ENCODE measurements at places on chromosomes 4 and X.

DNA sequence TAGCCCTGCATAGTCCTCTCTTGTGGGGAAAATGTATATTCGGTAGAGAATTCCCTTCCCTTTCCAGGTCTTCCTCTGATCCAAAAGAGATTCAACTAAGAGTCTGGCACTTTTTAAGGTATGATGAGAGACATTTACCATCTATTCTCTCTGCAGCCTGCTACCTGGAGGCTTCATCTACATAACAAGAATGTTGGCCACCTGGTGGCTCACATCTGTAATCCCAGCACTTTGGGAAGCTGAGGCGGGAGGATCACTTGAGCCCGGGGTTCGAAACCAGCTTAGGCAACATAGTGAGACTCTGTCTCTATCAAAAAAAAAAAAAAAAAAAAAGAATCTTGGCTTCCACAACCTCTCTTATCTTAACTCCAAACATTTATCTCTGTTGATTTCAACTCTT, 40.4 kb upstream of the NOCT start:
- no peak for DNase-seq

DNA sequence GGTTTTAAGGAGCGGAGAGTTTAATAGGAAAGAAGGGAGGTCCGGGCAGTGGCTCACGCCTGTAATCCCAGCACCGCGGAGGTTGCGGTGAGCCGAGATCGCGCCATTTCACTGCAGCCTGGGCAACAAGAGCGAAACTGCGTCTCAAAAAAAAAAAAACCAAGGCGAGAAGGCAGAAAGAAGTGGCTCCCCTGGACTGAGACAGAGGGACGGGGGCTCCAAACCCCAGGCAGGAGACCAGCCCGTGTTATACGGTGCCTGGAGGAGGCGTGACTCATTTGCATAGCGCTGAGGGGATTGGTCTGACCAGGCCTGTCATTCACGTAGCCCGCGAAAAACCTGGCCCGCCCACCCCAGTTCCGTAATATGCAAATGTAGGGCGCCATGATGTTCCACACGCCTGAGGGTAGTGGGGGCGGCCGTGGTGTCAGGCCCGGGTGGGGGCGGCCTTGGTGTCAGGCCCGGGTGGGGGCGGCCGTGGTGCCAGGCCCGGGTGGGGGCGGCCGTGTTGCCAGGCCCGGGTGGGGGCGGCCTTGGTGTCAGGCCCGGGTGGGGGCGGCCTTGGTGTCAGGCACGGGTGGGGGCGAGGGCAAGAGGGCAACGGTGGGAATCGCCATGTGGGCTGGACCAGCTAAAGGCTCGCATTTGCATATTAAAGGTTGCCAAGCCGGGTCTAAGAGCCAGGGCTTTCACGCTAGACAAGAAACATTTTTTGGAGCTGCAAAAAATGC, 2.1 kb downstream of the PLCXD1 start:
- peak; percentile 86 for DNase-seq

DNA sequence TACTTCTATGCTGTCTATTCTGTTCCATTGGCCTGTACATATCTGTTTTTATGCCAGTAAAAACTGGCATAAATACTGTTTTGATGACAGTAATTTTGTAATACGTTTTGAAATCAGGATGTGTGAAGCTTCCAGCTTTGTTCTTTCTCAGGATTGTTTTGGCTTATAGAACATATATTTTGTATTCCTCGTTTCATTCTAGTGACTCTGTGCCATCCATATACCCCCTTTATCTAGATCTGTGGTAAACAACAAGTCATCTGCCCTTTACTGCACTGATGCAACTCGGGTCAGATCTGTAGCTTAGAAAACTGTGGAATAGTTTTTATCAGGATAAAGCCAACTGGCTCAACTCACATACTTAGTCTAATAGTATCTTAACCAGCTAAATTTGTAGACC, 233.7 kb downstream of the PRDM5 start:
- no peak for DNase-seq

DNA sequence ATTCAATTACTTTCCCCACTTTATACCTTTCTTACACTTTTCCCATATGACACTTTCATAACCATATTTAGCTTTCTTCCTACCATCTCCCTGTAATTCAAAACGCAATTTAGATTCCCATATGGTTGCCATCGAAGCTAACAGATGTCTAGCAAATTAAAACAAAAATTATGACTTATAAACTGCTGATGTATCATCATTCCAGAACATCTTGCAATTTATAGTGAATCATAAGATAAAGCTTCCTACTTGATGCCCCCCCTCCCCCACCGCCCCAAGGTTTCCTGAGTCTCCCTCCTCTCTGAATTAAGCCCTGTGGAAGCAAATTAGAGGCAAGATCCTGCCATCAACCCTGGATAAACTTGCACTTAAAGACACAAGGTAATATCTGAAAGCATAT, 5.4 kb downstream of the TSPAN5 start:
- DNase-seq = no peak

DNA sequence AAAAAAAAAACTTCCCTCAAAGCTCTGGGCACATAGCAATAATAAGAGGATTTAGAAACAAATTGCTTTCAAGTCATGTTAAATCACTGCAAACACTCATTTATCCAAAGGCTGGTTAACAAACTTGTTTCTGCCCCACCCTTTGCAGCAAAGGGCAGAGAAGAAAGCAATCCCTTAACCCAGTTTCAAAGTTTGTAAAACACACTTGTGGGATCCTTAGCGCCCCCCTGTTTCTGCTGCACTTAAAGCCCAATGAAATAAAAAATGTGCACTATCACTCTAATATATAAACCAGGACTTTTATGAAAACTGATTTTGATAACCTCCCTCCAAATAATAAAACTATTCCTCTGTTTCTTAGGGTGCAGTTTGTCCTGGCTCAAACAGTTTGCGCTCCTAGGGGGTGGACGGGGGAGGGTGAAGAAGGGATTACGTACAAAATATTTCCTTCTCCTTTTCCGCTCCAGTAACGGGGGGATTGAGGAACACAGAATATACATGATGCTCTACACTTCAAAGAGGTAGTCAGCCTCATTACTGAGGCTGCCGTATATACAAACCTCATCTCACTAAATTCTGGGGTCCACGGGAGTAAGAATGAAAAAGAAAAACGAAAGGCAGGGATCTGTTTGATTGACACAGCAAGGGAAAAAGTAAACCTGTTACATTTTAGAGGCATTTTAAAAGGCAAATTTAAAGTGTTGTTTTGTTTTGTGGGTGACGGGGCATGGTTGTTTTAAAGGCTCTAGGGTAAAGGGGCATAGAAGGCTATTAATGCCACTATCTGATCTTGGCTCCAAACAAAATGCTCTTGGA, 3.1 kb upstream of the PCDH10 start:
- DNase-seq = no peak

GRCh38 chr4:113350576-113350975, 301.1 kb downstream of the ANK2 start:
- no peak for DNase-seq

DNA sequence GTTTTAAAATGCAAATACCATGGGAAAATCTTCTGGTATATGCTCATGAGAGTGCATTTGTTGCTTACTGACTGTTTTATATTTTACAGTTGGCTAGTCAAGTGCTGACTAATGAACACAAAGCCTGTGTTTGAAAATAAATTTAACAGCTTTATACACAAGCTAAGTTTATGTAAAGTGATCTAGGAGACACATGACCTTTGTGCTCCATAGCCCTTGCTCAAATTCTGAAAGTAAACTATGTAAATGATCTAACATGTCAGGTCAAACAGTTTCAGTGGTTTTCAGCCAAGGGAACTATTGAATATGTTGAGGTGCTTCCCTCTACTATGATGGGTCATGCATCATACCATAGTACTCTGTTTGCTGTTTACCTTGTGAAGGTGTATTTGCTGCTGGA, 36.7 kb downstream of the DIAPH2 start:
- DNase-seq = no peak

GRCh38 chr4:54400802-54401201, 171.7 kb downstream of the PDGFRA start:
- no peak for DNase-seq

- no peak for DNase-seq
Observed at GRCh38 chr4:159191989-159192388, 89.1 kb downstream of the RAPGEF2 start.

DNA sequence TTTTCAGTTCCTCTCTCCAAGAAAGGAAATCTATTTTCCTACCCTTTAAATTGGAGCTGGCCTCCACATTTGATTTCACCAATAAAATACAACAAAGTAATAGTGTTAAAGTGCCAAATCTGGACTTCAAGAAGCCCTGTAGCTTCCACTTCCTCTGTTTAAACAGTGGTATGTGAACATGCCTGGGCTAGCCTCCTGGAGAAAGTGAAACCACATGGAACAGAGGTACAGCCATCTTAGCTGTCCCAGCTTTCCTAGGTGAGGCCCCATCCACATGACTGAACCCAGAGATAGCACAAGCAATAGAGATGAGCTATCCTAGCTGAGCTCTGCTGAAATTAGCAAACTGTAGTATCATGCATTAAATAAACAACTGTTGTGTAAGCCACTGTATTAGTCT, 131.8 kb upstream of the VCX start:
- no peak for DNase-seq

- no peak for DNase-seq
Observed at GRCh38 chr4:14532436-14532835, 469.8 kb upstream of the CPEB2 start.

GRCh38 chr4:24613502-24613901, 29.1 kb upstream of the DHX15 start:
- DNase-seq = no peak

Measured in CD4-positive, alpha-beta T cell (primary cell).